ENCODE measurements at places on chromosomes 12 and 14.
A peak's percentile ranks its signal among the peaks of the same experiment; 100 is the strongest.

DNA sequence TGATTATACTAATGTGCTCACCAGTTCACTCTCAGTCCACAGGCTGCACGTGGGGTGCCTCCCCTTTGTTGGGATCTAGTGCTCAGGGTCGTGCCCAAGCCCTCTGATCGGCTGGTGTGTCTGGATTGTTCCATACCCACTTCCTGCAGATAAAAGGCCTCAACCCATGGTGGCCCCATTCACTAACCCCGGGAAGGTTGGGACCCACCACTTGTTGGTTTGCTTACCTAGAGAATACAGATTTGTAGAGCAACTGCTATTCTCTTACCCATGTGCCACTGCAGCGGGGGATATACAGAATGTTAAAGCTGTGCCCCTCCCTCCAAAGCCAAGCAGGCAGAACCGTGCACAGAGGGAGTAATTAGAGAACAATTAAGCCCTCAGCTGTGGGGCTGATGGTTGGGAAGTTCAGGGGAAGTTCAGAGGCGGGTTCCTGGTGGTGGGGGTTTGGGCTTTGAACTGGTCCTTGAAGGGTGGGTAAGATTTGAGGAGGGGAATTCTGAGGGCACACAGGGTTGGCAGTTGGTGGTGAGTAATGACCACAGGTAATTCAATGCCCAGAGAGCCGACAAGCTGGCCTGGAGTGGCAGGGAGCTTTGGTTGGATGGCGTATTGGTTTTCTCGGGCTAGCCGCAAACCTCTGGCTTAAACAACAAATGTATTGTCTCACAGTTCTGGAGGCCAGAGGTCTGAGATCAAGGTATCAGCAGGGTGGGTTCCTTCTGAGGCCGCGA is 68.8 kb downstream of the ADCK1 start:
- DNase-seq = no peak

- DNase-seq = no peak
Observed at GRCh38 chr12:96194576-96194889, 358 bp downstream of the ELK3 start.

- DNase-seq = no peak
Observed at GRCh38 chr14:38752750-38753149, 350.3 kb downstream of the SEC23A start.

DNA sequence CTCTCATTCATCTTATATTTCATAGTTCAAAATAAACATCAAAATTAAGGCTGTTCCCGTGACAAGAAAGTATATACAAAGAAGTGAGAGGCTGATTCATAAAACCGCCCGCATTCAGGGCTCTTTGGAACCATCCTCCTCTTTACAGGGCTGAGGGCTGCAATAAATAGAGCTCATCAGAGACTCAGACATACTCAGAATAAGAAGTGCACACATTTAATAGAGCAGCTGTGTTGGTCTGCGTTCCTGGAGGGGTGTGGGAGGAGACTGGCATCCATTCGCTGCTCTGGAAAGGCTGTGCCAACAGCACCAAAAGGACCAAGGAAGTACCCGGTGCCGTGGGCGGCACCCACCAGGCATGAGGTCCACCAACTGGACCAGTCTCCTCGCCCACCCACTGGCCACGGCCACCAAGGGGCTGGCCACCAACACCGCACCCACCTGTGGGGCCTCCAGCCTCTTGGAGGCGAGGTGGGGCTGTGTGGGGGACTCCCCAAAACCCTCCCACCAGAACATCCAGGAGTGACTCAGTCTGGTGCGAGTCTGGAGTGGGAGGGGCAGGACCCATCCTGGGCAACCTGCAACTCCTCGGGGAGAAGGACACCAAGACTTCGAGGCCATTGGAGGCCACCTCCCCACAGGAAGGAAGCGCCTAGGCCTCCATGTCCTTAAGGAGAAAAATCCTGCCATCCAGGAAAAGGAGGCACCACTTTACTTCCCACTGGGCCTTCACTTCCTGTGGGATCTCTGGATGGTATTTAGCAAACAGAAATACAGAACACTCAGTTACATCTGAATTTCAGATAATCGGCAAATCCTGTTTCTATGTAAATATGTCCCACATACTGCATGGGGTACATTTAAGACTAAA is 32.7 kb downstream of the VCPKMT start:
- peak; percentile 40 for DNase-seq

DNA sequence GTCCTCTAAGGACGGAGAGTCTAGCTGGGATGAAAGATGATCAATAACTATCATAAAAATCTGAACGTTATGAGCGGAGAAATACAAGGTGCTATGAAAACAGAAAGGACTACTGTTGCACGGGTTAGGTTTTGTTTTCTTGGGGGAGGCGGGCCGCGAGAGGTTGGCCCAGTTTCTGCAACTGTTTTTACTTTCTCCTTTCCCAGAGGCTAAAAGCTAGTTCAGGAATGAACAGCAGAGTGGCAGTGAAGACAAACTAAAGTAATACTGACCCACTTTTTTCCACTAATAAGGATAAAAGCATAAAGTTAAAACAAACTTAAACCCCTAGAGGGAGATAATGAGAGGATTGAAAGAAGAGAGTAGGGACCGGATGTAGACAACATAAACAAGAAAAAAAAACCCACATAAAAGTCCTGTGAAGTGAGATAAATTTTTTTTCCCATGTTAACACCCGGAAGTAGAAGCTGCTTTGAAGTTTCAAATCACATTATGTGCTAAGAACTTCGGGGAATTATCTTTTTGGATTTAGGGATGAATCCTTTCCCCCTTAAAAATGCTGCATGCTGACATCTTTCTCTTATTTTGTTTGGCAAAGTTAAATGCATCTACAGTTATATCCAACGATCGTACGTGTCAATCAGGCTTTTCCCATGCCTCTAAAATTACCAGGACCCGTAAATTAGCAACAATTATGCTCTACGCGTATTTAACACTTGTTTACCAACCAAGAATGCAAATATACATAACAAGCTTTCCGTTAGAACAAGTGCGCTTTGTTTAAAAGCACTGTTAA is 1.0 kb upstream of the CDK17 start:
- peak; percentile 23 for DNase-seq

GRCh38 chr14:72451054-72451972 is 442.6 kb downstream of the DPF3 start:
- DNase-seq = peak; percentile 12

DNA sequence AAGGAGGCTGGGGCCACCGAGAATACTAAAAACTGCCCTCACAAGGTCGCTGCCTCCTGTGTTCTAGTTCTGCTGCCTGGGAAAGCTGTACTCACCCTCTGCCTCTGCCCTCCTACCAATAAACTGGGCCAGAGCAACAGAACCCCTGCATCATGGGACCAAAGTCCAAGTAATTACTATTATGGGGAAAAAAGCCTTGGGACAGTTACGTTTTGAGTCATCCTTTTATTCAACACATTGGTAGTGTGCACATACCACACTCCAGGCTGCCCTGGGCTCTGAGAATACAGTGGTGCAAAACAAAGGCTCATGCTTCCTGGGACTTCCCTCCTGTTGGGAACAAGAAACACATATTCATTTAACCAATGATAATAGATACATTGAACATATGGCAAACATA is 49.0 kb downstream of the CACNA1C start:
- no peak for DNase-seq

DNA sequence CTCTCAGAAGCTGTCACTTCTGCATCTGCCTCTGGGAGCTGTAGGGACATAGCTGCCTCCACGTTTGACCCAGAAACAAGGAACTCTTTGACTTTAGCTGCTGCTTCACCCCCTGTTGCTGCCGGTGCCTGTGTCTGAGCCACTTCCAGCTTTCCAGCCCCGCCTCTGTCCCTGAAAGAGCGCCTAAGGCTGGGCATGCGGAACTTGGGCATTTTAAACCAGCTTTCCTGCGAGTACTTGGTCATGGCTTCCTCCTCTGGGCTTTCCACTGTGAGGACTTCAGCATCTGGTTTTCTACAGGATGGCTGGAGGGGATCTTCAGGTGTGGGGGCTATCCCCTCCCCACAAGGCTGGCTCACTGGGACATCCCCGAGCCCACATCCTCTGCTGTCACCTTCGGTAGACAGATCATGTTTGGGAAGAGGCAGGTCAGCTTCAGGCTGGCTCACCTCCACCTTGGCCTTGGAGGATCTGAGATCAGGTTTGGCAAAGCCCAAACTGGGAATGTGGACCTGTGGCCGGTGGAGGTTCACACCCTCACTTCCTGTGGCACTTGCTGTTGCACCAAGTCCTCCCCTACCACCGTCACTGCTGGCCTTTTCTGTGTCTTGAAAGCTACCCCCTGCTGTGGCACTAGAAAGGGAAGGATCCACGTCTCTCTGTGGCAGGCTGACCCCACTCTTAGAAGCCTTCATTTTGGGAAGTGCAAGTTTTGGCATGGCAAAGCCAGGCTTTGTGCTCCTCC is 15.2 kb downstream of the PLD4 start:
- no peak for DNase-seq

GRCh38 chr14:51395361-51395849 is 155.4 kb downstream of the TMX1 start:
- no peak for DNase-seq

DNA sequence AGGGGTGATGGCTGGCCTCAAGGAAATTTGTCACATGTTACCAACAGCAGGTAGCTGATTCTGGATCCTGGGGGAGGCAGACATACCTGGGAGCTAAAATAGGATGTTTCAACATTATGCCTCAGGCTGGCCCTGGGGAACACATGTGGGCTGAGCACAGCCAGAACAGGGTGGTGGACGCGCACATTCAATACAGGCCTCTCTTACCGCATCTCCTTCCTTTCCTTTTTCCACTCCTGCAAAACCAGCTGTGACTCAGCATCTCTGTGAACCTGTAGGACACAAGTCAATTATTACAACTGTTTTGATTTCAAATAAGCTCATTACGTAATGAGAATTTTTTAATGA is 61.0 kb downstream of the NT5DC3 start:
- no peak for DNase-seq

DNA sequence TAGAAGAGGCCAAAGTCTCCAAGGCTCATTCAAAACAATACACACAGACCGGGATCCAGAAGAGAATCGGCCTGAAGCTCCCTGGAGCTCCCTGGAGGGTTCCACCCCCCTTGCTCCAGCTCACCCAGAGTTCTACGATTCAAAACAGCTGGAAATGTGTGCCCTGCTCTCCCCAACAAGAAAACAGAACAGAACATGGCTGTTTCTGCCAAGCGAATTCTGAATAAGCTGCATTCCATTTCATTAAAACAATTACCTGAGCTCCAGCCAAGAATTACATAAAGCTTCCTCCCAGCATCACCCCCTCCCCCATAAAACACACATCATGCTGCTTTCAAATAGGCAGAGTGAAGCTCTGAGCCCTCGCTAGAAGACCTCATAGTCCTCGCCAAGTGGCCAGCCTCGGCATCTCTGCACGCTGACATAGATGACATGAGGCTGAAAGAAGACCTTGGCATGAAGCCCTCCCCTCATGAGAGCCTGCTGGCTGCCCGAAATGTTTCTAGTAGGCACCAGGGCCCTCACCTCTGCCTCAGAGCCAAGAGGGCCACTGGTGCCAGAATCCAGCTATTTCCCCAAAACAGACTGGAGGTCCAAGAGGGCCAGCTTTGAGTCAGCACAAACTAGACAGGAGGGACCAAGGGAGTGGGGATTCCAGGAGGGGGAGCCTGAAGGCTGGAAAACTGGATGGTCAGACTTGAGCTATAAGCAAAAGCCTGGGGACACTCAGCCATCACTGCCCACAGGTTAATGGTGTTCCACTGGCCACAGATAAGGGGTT is 8.3 kb downstream of the PXN start:
- no peak for DNase-seq

DNA sequence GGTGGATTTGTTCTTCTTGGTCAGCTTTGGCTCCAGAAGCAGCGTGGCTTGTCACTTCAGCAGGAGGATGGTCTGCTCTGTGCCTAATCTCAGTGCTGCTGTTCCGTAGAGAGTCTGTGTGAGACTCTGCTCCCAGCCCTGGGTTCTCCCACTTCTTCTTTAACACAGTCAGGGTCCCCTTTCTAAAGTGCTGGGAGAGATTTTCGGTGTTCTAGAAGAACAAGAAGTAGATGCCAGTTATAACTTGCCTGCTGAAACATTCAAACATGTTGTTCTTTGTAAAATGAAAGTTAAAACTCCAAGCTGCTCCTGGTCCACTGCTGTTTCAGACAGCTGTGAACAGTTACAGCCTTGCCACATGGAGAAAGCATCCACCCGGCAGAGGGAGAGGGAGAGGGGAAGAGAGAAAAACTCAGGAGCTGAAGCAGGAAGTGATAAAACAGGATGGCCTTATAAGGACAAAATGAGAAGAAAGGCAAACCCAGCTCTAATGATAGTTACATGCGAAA is 55.2 kb upstream of the CERS5 start:
- no peak for DNase-seq

GRCh38 chr12:111330800-111331752 is 37.8 kb downstream of the PHETA1 start:
- DNase-seq = no peak

DNA sequence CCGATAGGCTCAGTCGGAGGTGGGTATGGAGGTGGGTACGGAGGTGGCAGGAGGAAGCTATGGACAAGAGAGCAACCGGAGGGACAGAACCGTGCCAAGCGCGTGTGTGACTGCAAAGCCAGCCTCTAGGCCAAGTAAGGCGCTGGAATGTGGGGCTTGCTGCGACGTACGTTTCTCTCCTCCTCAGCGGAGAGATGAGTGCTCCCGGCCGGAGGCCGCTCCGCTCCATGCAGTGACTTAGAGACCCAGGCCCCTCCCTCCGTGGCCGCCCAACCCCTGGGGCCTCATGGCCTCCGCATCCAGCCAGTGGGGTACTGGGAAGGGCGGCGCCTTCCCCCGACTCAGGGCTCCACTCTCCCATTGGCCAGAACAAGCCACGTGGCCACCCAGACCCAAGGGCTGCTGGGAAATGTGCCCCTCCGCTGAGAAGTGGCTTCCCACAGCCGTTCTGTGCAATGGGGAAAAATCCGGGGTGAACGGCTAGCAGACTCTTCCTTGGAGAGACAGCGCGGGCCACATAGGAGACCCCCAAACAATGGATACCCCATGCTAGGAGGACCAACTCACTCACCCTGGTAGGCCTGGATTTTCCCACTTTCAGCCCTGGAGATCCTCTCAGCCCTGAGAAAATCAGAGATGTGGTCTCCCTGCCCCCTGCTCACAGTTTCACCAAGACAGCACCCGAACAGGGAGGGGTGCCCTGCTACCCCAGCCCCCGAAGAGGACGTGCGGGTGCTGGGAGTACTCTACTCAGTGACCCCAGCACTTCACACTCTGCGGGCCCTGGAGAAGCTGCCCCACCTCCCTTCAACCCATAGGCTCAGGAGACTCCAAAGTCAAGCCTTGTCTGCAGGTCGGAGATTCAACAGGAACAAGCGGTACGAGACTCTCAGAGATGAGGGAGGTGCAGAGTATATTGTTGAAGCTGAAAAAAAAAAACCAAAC is 66.7 kb downstream of the RIMBP2 start:
- no peak for DNase-seq

GRCh38 chr12:54210400-54210790 is 21.6 kb upstream of the SMUG1 start:
- DNase-seq = no peak

DNA sequence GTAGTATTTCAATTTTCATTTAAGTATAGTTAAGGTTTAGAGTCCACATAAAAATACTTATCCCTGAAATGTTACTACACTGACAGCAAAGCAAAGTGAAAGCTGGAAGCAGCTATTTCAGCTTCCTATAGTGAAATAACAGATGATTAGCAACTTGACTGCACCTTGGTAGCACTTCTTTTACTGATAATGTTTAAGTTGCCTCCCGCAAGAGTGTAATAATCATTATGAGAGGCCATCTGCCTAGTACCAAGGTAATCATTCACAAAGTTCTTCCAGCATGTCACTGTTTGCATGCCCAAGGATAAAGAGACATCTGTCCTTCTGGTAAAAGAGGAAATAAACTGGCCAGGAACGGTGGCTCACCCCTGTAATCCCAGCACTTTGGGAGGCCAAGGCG is 69.8 kb downstream of the LIN7A start:
- no peak for DNase-seq

- no peak for DNase-seq
Observed at GRCh38 chr12:126506426-126507182, 1441.4 kb downstream of the AACS start.

Data from stimulated activated CD4-positive, alpha-beta T cell treated with anti-CD3 and anti-CD28 coated beads, Interleukin-2, amount 100 ng/mL, for 48 hours (primary cell).